ENCODE measurements at places on chromosomes 1 and 21.

GRCh38 chr21:28687586-28687985 lies 305.1 kb downstream of the LTN1 start:
- no peak for DNase-seq

DNA sequence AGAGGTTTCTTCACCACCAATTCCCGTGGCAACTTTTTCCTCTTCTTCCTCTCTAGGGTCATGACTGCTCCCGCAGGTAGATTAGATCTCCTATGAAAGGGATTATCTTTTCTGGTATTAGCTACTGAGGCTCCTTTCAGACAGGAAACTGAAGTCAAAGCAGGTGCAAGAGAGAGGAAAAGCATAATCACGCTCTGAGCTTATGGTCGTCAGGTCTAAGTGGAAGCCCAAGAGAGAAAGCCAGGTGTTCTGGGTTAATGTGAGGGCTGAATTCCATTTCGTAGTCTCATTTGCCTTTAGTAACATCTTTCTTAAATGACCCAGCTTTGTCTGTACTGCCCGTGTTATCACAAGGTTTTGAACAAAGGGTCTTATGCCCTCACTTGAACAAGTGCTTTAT lies 8.3 kb upstream of the MAP3K21 start:
- DNase-seq, result no peak

DNA sequence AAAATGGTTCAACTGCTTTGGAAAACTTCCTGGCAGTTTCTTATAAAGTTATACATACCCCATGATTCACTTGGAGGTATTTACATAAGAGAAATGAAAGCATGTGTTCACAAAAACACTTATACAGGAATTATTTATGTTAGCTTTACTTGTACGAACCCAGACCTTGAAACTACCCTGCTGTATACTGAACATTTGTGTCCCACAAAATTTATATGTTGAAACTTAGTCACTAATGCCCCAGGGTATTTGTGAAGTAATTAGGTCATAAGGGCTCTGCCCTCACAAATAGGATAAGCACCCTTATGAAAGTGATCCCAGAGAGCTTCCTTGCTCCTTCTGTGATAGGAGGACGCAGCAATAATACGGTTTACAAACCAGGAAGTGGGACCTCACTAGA lies 42.7 kb upstream of the B3GALT2 start:
- no peak for DNase-seq

- no peak for DNase-seq
These were observed 270.9 kb downstream of the CHRM3 start for GRCh38 chr1:239657291-239657690.

GRCh38 chr1:54112027-54112426 lies 40.8 kb downstream of the CDCP2 start:
- no peak for DNase-seq

Measured in common myeloid progenitor, CD34-positive (primary cell).